ENCODE measurements at places on chromosomes 2 and 18.
A peak's percentile ranks its signal among the peaks of the same experiment; 100 is the strongest.

- DNase-seq, result peak; percentile 14
These were observed at the start of gene GALNT14 for GRCh38 chr2:31138037-31138962. Gene GALNT14, minus strand, starts transcription at chr2:31138440. Its CDS starts 354 bp downstream, at chr2:31138086.

- no peak for DNase-seq
These were observed 248.9 kb downstream of the TDRD15 start for GRCh38 chr2:21372654-21373053.

- DNase-seq, result no peak
These were observed 770.7 kb upstream of the NXPH2 start for GRCh38 chr2:139550873-139551272.

- no peak for DNase-seq
These were observed 10.5 kb downstream of the C1QL2 start for GRCh38 chr2:119147776-119148715.

DNA sequence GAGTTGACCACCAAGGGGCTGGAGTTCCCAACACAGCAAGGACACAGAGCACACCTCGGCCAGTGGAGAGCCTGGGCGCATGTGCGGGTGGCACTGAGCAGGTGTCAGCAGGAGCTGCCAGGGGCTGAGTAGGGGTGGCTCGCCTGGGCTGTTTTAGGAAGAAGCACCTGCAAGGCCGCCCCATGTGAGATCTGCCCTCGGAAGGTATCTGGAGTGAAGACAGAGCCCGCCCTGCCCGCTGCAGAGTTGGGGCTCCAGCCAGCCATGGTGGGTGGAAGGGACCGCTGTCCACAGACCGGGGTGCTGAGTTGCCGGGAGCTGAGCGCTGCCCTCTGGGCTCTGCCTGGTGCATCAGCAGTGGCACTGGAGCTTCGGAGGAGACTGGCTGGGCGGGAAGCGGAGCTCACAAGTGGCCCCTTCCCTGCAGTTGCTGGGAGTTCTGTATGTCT is 35.2 kb downstream of the MTERF4 start:
- DNase-seq, result no peak

- DNase-seq, result no peak
These were observed 2.9 kb upstream of the SEMA4C start for GRCh38 chr2:96872591-96873349.

- DNase-seq, result no peak
These were observed 8.4 kb downstream of the RSAD2 start for GRCh38 chr2:6885968-6886367.

DNA sequence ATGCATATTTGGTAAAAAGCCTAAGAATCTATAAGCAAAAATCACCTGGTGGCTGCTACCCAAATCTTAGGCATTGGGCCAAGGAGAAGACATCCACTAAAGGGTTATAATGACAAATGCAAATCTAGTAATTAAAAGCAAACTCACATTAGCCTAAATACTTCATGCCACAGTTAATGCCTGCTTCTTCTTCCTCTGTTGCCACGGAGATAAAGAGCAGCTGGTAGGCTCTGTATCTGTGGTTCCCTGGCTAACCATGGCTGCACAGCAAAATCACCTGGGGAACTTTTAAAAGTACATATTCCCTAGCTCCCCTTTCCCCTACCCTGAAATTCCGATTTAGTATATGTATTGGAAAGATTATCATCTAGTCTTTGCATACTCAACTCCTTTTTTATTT is 114.3 kb downstream of the LNPK start:
- DNase-seq, result no peak

- DNase-seq, result no peak
These were observed 1.4 kb upstream of the PLCL1 start for GRCh38 chr2:197803033-197803444.

DNA sequence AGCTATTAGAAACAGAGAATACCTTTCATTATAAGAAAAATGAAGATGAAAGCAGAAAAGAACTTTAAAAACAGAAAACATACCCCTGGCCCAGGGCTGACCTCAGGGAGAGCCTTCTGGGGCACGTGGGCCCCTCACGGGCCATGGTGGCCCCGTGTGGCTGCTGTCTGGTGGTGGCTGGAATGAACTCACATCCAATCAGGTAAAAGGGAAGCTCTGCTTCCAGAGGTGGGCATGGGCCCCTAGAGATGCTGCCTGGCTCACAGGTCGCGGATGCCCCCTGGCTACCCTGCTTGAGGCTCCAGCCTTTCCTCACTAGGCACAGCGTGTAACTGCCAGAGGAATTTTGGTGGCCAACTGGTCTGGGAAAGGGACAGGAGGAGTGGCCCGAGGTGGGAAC is 16.6 kb downstream of the SNORC start:
- DNase-seq, result no peak

DNA sequence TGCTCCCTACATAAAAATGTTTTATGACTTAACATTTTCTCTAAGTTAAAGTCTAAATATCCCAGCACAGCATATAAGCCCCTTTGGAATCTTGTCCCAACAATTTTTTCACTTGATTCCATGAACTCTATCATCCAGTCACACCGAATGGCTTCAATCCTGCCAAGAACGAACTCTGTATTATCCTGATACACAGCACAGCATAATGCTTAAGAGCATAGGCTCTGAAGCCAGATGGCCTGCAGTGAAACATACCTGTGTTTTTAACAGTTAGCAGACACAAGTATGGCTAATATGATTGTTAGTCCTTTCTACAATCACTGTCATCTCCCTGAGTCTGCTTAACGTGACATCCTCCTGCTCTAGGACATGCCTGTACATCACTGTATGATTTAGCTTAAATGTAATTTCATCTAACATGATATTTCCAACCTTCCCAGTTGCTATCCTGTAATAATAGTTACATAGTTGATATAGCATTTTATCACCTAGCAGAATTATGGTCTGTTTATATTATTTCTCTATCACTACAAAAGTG is 669.5 kb downstream of the ERBB4 start:
- DNase-seq, result no peak

DNA sequence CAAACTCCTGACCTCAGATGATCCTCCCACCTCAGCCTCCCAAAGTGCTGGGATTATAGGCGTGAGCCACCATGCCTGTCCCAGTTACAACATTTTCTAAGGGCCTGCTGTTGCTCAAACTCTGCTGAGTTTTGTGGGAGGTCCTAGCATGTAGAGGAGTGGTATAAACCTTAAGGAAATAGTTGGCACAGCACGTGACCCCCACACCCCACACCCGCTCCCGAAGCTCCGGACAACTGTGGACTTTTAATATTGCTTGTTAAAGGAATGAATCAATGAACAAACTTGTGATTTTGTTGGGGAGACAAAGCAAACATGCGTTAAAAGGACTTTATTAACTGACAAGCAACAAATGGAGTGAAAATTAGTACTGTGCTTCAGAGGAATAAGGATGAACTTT is 137.8 kb upstream of the GATA6 start:
- no peak for DNase-seq

DNA sequence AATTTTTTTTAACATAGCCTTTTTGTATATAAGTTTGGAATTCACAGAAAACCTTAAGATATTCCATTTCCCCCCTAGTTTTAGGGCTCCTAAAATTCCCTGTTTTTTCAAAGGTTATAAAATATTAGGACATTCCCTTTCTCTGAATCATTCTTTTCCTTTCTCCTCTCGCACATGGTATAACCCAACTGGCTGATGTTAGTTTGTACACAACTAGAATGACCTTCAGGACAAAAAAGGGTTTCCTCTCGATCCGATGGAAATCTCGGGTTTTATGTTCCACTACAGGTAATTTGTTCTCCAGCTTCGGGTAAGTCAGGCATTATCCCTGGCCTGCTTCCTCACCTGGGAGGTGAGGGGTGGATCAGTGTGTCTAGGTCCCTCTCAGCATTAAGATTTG is 215.1 kb downstream of the LDLRAD4 start:
- DNase-seq, result no peak

DNA sequence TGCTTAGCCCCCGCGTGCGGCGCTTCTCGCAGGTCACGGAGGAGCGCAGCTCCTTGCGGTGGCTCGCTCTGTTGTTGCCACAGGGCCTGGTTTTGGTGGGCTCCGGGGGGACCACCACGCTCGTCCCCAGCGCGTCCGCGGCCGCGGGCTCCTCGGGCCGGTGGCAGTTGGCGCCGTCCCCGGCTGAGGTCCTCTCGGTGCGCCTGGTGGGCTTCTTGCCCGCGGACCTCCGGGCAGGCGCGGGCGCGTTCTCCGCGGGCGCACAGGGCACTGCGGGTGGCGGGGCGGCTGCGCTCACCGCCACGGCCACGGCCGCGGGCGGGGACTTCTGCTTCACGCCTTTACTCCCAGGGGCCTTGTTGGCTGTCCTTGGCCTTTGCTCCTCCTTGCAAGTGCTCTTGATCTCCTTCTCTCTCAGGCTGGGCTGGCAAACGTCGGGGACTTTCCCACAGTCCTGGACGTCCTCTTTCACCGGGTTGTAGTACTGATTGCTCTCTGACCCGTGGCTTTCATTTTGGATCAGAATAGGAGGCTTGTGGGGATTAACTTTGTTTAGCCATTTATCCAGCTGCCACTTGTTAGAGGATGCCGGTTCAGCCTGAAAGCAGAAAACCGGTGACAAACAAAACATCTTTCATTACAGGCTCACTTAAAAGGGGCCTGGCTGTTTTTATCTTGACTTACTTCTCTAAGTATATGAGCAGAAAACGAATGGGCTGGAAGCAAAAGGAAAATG is 104.0 kb upstream of the REV1 start:
- no peak for DNase-seq

DNA sequence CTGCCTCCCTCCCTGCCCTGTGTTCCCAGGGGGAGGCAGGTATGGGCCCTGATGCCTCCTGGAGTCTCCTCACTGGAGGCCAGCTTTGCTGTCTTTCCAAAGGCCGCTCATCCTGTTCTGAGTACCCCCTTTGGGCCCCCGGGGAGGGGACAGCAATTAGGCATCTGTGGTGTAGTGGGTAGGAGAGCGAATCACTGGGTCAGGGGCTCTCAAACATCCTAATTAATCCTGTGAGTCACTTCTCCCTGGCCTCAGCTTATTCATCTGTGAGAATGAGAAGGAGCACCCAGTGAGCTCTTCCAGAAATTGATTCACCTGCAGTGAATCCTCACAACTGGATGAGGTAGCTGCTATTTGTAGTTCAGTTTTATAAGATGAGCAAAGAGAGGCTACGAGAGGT is 16.4 kb downstream of the TET3 start:
- DNase-seq, result no peak

GRCh38 chr2:144770616-144771230 is 250.8 kb upstream of the ZEB2 start:
- DNase-seq, result no peak

- no peak for DNase-seq
These were observed 42.8 kb downstream of the LIMS1 start for GRCh38 chr2:108577099-108577498.

DNA sequence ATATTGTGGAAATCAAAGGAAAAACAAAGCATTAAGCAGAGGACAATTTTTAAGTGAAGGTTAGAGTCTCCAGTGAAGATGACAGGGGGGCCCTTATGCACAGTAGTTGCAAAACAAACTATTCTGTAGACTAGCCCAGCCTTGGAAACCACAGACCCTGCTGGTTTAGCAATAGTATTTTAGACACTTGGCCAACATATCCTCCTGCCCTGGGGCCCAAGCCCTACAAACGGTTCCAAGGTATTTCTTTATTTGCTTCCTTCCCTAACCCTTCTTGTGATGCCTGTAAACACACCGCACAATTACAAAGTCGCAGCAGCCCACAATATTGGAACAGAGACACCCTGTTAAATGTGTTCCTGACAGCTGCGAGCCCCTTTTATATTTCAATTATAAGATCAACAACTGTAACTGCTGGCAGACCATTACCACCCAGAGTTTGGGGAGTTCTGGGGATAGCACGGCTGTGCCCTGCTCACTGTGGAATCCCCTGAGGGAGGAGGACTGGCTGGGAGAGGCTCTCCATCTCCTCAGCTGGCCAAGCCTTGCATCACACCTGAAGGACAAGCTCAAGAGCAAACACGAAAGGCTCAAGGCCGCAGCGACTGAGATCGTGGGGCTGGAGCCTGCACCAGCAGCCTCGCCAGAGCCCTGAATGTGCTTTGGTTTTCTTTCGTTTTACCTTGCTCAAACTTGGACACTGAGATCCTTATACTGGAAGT is 282.2 kb upstream of the ATP5MC3 start:
- no peak for DNase-seq

DNA sequence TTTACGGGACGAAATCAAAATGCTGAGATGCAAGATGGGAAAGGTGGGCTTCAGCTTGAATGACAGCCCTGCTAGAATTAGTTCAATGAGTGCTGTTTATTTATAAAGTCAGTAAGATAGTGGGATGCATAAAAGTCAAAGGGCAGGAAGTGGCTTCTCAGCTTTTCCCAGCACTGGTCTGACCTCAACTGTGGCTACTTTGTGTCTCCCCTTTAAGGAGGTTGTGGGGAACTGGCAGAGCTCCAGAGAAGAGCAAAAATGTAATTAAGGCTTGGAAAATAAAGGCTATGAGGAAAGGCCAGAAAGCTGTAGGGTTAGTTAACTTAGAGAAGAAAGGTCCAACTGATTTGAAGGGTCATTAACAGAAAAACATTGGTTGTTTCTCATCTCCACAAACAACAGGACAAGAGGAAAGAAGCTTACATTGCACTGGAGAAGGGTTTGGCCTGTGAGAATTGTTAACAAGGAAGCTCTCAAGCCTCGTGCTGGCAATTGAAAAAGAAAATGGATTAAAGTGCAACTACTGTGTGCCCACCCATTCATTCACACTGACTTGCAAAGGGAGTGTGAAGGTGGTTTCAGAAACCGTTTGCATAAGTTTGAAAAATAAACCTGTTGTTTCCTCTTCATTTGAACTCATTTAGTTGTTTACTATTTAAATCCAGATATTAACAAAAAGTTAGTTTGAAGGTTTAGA is 68.8 kb upstream of the CD28 start:
- DNase-seq, result no peak

DNA sequence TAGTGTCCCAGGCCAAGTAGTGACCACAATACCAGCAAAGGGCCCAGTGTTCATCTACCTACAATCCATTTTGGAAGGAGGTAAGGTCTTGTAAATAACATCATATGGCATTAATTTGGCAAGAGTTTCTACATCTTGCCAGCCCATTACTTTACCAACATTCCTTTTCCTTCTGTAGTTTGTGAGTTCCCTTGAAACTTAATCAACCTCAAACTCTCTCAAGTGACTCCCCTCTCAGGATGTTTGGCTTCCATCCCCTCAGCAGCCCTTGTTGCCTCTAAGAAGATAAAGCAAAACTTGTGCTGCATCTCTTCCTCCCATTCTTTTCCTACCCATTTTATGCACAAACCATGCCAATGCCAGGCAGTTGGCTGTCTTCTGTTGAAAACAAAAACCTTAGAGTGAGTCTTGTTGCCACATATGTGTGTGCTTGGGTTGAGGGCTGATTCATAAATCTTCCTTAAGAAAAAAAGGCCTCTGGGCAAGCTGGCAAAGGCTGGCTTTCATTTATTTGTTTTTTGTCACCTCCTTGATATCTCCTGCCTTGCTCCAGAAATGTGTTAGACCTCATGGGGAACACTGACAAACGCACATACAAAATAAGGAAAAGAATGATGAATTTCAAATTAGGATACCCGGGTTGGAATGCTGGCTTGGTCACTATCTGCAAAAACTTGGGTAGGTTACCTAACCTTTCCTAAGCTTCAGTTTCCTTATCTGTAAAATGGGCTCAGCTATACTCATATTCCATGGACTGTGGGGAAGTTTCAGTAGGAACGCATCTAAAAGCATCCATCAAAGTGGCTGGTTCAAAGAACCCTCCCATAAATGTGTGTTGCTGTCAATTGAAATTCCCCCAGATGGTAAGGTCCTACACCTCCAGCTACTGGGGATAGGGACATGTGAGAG is 29.4 kb upstream of the ST3GAL5 start:
- DNase-seq, result no peak
